Endothelial cell (in vitro differentiated cells): ENCODE measurements at places on chromosomes 1 and 21. TPM values are rescaled to one million over a fixed set of nuclear protein-coding genes. Genes with fewer than 3 reads are reported as not detected.

DNA sequence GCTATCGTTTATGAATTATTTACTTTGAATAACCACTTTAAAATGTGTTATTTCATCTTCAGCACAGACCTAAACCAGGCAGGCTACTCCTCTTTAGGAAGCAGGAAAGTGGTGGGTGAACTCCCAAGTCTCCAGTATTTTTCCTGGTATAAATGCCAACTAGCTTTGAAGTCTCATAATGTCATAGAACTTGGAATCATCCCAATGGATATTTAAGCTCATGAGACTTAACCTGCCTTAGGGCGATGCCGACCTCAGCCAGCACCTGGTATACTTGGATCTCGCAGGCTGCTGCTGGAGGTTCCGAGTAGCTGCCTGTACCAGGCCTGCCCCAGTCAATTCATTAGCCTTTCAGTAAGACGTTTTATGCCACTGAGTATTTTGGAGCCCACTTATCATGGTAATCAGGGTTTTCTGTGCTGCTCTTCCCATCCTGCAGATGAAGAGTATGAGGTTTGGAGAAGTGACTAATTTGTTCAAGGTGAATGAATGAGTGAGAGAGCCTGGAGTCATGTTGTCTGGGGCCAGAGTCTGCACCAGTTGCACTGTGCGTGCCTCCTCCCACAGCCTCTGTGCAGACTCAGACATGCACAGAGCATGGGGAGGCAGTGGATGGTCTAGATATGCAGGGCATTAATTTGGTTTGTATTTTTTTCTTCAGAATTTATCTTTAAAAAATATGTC is 34.9 kb downstream of the VANGL1 start:
- no peak for DNase-seq

- no peak for DNase-seq
Observed at GRCh38 chr1:218498056-218498938, 153.2 kb downstream of the TGFB2 start.

DNA sequence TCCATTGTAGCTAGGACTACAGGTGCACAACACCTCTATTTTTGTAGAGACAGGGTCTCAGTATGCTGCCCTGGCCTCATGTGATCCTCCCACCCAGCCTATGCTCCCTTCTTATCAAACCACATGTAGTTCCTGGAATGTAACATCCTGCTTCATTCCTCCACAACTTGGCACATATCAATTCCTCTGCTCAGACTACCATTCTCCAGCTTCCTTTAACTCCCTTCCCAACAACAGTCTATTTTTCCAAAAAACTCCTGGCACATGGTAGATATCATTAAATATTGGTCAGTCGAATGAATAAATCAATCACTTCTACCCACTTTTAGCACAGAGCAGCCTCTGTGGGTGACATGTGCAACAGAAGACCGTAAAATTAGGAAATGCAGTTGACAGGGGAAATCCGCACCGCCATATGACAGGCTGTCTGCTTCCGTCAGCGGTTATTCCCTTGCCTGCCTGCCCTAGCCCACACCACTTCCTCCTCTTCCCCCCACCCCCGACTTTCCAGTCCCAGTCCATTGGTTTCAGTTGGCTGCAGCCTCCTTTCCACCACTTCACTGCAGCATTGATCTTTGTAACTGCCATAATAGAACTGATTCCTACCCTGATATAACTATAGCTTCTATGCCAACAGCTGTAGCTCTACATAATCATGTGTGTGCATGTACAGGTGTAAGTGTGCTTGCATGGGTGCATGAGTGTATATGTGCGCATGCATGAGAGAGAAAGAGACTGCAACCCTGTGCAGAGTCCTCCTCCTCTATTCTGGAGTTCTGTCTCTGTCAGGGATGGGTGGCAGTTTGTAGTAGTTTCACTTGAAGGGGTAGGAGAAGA is 6.8 kb upstream of the AKR1A1 start:
- peak; percentile 62 for DNase-seq

- no peak for DNase-seq
Observed at GRCh38 chr1:6258675-6259074, 2.2 kb downstream of the GPR153 start.

Gene ZNF687
- 29.9 TPM for total RNA-seq

Gene CERS2
- total RNA-seq, result 186 TPM

Gene PCP4
- not detected for total RNA-seq
